Retina (tissue), 1 donor: ENCODE measurements at places on chromosomes 4 and X.

DNA sequence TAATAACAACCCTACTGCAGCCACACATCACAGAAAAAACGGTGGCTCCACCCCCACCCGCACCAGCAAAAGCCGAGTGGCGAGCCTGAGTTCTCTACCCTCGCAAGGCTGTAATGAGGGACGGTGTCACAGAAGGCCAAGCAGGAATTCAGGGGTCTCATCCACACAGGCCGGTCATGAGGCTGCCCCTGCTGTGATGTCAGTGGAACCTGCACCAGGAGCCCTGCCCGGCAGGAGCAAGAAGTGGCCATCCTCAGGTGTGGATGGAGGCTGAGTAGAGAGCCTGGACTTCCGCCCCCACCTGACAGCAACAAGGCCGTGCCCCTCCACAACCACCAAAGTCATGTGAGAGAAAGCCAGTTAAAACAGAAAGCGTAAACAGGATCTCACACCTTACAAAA, 20.6 kb downstream of the LYAR start:
- no peak for DNase-seq

DNA sequence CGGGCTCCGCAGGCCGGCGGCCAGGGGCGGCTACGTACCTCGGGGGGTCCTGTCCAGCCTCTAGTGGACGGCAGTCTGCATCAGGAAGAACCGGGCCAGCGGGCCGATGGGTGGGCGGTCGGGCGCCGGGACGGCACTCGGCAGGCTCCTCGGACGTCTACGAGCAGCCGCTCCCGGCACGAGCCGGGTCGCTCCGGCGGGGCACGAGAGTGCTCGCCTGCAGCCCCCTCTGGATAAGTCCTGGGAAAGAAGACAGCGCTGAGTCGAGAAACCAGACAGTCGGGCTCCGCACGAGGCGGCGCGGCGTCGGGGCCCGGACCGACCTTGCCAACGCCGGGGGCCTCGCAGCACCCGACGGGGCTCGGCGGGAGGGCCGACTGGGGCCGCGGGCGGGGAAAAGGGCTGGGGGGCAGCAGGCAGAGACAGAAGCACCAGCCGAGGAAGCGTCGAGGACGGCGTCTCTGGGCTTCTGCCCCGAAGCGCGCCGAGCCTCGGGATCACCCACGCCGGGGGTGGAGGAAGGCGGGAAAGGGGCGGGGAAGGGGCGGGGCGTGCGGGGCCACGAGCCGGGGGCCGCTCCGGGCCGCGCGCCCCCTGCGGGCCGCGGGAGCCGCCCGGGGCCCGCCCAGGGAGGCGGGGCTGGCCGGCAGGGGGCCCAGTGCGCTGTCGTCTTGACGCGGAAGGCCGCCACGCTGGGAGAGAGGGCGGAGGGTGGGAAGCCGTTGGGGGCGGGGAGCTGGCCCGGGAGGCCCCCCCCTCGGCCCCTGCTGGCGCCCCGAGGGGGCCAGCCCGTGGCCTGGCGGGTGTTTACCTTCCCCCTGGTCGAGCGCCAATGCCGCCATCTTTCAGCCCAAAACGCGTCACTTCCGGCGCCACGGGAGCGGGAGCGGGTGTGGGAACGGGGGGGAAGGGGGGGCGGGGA, 1.9 kb downstream of the KLHL15 start:
- DNase-seq = peak; percentile 76

- DNase-seq = peak; percentile 44
Measured at GRCh38 chrX:47191331-47191730, 2.3 kb upstream of the UBA1 start.

GRCh38 chr4:6200011-6200921, at the start of gene JAKMIP1:
JAKMIP1 (minus strand) TSS chr4:6200549; CDS start chr4:6112850, 87,699 bp downstream.
- DNase-seq = peak; percentile 70

DNA sequence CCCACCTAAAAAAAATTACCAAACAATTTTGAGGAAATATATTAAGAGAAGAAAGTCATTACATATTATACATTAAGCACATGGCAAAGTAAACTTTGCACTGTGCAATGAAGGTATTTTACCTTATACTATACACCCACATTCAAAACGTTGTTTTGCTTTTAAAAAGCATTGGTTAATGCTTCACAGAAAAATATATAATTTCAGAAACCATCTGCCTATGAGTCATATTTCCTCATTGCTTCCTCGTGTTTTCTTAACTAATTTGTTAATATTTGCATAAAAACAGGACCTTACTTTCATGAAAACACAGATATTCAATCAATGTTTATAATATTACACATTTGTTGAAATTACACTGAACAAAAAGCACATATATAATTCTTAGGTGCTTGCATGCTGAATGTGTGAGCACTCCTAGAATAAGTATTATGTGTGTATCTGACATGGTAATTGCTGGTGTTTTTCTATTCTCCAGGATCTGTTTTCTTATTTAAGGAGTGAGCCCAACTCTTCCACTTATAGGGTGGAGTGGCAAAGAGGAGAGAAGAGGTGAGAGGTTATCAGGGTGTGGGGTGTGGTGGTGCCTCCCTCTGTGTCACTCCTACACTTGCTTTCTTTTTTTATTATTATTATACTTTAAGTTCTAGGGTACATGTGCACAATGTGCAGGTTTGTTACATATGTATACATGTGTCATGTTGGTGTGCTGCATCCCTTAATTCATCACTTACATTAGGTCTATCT, 95.1 kb upstream of the IQCM start:
- DNase-seq = no peak

- DNase-seq = no peak
Measured at GRCh38 chr4:79788884-79789283, 284.1 kb downstream of the ANTXR2 start.

DNA sequence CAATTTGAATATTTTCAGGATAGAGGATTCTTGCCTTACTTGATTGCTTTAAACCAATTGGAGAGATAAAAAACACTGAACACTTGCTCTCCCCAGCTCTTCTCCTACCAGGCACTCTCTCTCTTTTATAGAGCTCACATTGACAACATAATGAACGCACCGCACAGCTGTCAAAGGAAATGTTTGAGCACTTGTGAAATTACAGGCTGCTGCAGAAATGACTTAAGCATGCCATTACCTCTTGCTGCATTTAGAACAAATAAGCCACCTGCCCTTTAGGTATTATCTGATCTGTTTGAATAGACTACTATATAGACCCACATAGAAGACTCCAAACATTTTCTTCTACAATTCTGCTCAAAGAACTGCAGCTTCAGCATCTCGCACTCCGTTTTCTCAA, 227.7 kb downstream of the C4orf33 start:
- no peak for DNase-seq

- DNase-seq = no peak
Measured at GRCh38 chrX:17459008-17459611, 84.1 kb downstream of the NHS start.

GRCh38 chrX:118802857-118803256, 20.8 kb upstream of the ZCCHC12 start:
- no peak for DNase-seq

DNA sequence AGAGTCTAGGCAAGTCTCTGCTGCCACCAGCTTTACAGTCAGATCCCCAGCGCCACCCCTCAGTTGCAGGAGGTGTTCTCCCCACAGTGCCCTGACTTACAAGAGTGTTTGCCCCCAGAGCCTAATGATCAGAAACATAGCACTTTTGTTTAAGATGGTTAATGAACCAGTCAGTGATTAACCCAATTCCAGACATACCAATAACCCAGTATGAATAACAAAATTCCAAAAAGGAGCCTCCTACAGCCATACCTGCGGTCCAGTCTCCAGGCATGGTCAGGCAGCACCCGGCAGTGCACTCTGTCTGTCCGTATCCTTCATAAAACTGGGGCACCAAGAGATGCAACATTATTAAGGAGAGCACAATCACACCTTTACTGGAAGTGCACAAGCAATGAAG, 30.7 kb upstream of the CENPU start:
- DNase-seq = no peak

DNA sequence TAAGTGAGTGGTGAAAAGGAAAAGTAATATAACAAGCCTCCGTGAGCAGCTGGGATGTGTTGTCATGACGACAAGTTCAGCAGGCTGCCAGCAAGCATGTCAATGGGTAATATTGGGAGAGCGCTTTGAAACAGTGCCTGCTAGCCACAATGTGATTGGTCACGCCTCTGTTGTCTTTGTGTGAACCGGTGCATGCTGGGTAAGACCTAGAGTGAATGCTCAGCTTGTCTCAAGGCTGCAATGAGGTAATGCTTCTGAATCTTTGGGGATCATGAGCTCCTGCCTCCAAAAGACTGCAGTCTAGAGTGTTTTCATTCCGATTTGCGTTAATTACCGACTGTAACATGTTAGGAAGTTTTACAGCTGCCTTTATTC, 54.9 kb downstream of the STOX2 start:
- peak; percentile 91 for DNase-seq
